Cardiac muscle cell (in vitro differentiated cells and primary cell): ENCODE measurements at places on chromosomes 5 and 9. TPM values are rescaled to one million over a fixed set of nuclear protein-coding genes. Genes with fewer than 3 reads are reported as not detected.

The CDX1 gene
- 0.62 TPM in 1 of 2 replicates, not detected in the other for polyA plus RNA-seq

The ABO gene
- 0.12 TPM in 1 of 2 replicates, not detected in the other for polyA plus RNA-seq

The CBY3 gene
- polyA plus RNA-seq, result 0.18 and 2.6 TPM in 2 replicates

DNA sequence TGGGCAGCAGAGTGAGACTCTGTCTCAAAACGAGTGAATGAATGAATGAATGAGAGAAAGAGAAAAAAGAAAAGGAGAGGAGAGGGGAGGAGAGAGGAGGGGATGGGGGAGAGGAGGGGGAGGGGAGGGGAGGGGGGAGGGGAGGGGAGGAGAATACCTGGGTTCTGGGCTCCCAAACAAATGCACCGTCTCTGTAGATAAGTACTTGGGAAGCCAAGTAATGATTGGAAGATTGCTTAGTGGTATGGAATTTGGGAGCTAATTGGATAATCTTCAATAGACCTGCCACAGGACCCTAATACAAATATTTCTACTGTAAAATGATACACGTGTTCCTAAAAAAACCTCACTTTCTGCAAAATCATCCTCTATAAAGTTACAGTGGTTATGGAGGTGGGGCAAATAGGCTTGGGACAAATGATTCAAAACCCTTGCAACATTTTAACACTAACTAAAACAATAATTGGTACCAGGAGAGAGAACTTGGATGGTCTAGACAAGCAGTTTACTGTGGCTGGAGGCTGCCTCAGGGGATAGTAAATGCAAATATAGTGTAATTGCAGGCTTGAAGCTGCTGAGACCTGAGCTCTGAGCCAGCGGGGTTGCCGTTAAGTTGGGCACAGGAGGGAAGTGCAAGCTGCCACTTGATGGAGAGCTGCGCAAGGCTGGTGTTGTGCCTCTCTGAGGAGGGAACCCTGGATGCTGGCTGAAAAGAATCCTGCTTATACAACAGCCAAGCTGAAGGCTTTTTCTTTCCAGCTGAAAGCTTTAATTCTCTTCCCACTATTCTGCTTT is 3.5 kb downstream of the HEMGN start:
- DNase-seq, result no peak

DNA sequence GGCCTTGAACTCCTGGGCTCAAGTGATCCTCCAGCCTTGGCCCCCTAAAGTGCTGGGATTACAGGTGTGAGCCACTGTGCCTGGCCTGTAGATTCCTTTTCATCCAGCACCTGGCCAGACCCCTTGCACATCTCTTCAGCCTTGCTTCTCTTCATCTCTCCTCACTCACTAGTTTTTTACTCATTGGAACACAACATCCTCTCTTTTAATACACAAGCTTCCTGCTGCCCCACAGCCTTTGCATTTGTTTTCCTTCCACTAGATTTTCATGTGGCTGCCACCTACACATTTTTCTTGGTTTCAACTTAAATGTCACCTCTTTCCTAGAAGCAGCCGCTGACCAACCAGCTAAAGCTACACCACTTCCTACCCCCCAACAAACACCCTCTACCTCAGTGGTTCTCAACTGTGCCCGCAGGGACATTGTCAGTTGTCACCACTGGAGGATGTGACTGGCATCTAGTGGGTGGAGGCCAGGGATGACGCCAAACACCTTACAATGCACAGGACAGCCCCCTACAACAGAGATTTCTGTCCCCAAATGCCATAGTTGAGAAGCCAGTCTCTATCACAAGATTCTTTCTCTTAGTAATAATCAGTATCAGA is 33.7 kb downstream of the HAVCR1 start:
- DNase-seq, result no peak

GRCh38 chr5:851553-851952 is 767 bp upstream of the ZDHHC11 start:
- DNase-seq, result no peak

GRCh38 chr5:123090661-123091297 is 1.7 kb downstream of the PRDM6 start:
- DNase-seq, result no peak

DNA sequence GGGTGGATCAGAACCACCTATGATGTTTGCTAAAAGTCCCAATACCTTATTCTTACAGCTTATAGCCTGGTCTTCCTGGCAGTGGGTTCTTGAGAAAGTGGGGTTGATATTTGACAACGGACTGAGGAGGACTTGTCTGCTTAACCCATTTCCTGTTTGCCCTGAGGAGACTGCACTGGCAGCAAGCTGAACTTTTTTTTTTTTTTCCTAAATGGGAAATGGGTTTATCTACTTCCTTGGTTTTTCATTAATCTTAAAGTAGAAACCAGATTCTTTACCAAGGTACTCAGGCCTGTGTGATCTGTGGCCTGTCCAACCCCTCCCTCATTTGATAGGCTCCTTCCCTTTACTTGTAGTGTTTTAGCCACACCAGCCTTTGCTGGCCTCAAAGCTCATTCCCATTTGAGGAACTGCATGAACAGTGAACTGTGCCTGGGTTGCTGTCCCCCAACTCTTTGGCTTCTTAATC is 47.1 kb downstream of the C9orf57 start:
- DNase-seq, result no peak

GRCh38 chr5:134095887-134096589 is 18.4 kb upstream of the TCF7 start:
- DNase-seq, result no peak

GRCh38 chr9:70525519-70525918 is 111.1 kb upstream of the KLF9 start:
- no peak for DNase-seq

DNA sequence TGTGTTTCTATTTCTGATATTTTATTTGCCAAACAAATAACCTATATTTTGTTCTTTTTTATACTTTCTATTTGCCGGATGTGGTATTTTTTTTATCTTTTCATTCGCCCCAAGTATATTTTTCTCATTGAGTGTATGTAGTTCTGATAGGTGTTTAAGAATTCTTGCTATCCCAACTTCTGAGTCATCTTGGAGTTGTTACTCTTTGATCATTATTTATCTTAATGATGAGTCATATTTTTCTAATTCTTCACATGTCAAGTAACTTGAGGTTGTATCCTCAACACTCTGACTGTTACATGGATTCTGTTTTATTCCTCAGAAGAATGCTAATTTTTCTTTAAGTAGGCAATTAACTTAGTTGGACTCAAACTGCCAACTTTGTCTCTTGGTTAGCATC is 498.1 kb downstream of the TLE1 start:
- no peak for DNase-seq
